NCI-H1694 (cell line): ENCODE measurements at places on chromosomes 13 and 19.

DNA sequence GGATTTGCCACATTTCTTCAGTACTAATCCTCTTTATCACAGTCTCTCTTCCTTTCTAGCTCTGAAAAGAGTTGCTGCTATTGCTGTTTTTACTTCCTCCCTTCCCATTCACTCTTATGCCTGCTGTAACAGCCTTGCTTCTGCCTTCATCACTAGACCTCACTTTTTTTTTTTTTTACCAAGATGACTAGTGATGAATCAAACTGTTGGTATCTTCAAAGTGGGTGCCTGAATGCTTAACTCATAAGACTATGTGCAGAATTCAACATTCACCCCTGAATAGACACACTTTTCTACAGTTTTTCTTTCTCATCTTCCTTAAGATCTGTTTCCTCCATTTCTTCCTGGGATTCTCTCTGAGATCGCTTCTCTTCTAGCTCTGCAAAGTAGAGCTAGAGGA is 217.2 kb upstream of the HTR2A start:
- no peak for DNase-seq

- DNase-seq, result no peak
Observed at GRCh38 chr19:5080809-5081208, 111.9 kb downstream of the KDM4B start.

DNA sequence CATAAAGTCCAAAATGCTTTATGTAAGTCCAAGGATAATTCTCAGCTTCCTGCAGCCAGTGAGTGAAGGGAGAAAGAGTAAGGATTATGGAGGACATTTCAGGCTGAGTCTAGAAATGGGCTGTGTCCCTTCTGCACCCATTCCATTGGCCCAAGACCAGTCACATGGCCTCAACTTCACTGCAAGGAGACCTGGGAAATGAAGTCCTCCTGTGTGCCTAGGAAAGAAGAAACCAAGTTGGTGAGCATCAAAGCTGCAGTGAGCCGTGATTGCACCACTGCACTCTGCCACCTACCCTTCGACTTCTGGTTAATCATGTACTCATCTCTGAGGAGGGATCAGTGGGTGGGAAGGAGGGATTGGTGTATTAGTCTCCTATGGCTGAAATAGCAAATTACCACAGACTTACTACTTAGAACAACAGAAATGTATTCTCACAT is 3.6 kb upstream of the CD37 start:
- no peak for DNase-seq

- no peak for DNase-seq
Observed at GRCh38 chr19:31955061-31955460, 390.3 kb upstream of the ZNF507 start.
